ENCODE measurements at places on chromosomes 2 and 18. TPM values are rescaled to one million over a fixed set of nuclear protein-coding genes. Genes with fewer than 3 reads are reported as not detected.

The PRKAG3 gene
- 25.8 TPM for polyA plus RNA-seq

- DNase-seq: no peak
Observed at GRCh38 chr18:50722311-50722710, 97.5 kb downstream of the MRO start.

- no peak for DNase-seq
Observed at GRCh38 chr2:160194351-160194750, 5.7 kb downstream of the ITGB6 start.

GRCh38 chr18:9325716-9326115 is 8.9 kb upstream of the TWSG1 start:
- DNase-seq: no peak

DNA sequence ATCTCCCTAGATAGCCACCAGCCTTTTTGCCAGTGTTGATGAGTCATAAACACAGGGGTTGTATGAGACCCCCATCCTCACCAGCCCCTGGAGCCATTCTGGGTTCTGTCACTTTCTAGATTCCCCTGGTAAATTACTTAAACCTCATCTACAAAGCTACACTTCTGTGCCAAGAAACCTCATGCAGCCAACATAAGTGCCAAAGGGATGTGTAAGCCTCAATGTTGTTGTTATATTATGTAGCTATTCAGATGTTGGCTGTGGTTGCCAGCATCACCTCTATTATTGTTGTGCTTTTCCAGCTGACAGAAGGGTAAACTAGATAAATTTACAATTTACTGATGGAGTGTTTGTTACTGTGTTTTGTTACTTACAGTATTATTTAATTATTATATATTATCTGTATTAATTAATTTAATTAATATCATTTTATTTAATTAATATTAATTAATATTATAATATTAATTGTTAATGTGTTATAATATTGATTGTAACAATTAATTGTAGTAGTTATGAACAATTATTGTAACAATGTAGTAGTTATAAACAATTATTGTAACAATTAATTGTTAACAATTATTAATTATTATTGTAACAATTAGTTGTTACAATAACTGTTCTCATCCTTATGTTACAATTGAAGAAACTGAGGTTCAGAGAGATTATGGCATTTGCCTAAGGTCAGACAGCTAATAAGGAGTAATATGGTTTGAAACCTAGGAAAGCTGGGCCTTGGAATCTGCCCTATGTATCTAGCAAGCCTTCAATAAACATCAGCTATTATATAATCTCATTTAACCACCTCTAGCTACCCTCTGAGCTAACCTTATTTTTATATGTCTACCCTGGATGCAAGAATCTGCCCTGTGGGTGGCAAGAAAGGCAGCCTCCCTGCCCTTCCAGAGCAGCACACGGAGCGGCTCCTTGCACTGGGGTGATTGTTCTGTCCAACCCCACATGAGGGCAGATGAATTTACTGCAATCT is 36.1 kb downstream of the PSTPIP2 start:
- no peak for DNase-seq

DNA sequence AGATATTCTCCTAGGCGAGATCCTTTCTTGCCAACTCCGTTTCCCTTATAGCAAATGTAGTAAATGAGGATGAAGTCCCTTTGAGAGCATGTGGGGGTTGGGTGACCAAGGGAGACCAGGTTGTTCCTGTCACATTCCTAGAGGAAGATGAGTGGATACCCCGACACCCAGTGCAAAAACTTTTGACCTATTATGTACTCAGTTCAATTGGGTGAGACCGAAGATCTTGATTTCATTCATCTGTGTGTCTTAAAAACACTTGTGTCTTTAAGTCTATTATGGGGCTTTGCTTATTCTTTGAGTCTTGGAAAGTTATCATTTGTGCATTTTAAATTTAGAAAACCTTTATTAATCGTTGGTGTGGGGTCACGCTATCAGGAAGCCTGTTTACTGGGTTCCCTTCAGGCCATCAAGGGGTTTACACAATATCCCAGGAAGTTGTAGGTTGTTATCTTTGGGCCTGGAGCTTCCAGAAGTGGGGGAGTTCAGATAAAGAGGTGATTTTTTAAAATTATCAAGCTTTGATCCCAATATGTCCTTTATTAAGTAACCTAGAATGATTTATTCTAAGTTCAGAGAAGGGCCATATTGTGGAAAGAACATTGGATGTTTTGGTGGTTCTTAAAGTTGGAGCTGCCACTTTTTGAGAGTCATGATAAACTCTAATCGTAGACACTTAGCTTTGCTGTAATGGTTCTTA is 2.8 kb downstream of the RHOB start:
- DNase-seq: no peak

- no peak for DNase-seq
Observed at GRCh38 chr2:236866542-236867340, 218.9 kb upstream of the COPS8 start.

DNA sequence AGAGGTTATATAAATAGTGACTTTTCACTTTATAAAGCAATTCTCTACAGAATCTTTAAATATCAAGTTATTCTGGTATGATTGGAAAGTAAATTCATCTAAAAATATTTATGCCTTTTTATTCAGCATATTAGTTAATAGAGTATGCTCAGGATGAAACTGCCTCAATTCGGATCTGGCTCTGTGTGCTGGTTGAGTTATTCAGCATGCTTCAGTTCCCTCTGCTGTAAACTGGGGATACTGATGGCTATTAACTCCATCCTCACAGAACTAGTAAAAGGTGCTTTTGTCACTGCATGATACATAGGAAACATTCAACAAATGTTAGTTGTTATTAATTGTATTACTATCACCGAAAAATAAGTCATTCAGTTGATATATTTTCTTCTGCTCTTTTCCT is 250.3 kb downstream of the NRXN1 start:
- DNase-seq: peak; percentile 55

DNA sequence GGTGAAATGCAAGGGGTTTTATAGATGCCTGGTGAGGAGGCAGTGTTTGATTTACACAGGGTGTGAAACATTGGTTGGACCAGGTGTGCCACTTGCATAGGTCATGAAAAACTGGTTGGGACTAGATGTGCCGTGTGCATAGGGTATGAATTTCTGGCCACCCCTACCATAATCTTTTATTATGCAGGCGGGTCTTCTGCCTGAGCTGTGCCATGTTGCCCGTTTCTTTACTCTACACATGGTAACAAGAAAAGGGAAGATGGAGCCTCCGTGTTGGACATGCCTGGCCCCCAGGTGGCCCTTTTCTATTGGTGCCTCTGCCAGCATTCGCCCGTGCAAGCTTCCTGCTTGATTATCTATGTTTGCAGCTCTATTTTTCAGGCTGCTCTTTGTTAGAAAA is 805.4 kb downstream of the TRIB2 start:
- no peak for DNase-seq

- peak; percentile 88 for DNase-seq
Observed at GRCh38 chr2:207231967-207232366, 66.2 kb upstream of the KLF7 start.
